H54 (cell line): ENCODE measurements at places on chromosomes 3 and 15.
A peak's percentile ranks its signal among the peaks of the same experiment; 100 is the strongest.

DNA sequence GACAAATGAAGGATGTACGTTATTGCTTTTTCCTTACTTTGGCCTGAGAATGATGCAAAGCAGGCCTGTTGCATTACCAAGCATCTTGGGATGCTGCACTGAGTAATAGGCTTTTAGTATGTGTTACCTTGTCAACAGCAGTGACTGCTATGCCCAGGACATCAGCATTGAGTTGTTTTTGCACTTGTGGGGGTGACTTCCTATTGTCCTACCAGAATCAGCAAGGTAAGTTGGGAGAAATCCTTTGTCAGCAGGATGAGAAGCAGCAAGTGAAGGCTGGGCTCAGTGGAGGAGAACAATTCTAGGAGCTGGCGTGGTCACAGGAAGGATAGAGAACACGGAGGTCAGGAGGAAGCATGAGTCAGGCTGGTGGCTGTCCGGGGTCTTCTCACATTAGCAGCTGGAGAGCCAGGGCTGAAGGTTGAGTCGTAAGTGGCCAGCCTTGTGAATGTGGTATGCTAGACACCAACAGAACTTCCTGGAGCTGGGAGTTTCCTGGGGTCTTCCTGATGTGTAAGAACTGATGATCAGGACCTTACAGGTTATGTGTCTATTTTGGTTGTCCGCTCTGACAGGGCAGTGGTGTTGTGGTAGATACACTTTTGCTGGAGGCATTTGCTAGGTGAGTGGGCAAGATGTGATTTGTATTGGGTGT is 142.7 kb downstream of the FNDC3B start:
- DNase-seq = peak; percentile 32

DNA sequence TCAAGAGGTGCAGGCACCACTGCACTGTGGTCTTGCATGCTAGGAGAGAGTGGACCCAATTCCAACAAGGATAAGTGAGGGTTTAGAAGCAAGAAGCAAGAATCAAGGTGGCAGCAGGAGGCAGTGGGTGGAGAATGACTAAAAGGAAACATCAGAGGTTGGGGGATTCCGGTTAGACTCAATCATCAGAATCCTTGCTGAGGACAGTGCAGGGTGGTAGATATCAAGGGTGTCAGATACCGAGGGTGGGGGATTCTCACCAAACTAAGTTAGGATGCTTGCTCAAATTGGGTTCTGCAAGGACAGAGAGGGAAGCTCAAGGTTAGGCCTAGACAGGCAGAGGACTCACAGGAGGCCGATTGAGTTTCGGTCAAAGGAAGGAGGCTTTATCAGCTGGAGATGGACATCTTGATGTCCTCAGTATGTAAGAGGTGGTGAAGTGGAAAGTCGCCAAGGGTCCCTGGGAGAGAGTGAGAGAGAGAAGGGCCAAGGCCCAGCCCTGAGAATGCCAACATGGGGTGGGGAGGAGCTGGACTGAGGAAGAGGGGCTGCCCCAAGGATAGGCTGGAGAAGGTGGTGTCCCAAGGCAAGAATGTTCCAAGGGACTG is 102.2 kb downstream of the ARNT2 start:
- no peak for DNase-seq

DNA sequence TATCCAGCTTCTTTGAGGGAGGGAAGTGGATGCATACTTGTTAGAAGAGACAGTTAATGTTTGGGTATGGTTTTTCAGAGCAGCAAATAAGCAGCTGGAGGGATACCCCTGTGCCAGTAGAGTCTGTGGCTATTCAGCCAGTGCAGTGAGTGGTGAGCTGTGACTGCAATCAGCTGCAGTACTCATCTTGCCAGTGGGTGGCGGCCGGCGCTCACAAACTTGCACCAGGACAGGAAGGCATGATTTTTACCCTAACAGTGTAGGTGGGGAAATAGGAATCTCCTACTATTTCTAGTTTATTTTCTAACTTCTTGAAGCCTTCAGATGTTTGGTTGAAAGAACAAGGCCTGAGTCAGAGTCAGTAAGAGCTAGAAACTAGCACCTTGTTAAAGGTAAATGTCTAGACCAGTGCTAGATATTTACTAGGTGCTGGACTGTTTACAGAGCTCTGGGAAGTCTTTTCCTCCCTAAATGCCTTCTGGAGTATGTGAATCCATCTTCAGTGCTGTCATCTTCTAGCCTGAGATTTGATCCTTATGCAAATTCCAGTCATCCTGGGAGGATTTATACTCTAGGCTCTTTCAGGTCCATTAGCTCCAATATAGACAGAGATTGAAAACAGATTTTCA is 23.6 kb downstream of the TIMP4 start:
- peak; percentile 49 for DNase-seq

- DNase-seq = no peak
Measured at GRCh38 chr3:131009698-131010097, 16.9 kb downstream of the ASTE1 start.

DNA sequence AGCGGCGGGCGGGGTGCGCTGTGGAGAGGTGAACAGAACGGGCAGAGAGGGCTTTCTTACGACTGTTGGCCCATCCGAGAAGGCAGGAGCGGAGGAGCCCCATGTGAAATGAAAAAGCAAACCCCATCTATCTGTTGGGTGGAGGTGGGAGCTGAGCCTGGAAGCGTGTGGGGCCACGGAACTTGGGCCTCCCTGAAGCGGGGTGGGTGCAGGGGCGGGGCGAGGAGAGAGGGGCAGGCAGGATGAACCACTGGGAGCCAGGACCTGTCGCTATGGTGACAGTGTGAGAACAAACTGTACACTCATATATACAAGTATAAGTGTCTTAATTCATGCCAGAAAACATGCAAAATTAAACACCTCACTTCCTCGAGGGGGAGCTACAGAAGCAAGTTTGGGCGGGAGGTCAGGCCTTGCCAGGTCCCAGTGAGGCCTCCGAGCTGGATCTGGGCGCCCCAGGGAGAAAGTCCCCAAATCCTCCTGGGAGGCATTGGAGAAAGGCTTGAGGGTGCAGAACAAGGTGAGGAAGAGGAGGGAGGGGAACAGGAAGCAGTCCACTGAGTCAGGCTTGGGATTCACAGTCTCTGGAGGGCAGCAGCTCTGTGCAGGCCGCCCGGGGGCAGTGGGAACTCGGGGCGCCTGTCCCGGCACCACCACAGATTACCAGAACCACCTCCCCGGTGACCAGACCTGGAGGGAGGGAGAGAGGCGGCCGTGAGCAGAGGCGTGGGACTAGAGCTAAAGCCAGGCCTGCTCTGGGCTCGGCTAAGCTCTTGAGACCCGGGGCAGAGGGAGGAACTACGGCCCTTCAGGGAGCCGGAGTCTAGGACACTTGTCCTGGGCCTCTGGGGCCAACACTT is 34.8 kb downstream of the RBPMS2 start:
- DNase-seq = peak; percentile 19

DNA sequence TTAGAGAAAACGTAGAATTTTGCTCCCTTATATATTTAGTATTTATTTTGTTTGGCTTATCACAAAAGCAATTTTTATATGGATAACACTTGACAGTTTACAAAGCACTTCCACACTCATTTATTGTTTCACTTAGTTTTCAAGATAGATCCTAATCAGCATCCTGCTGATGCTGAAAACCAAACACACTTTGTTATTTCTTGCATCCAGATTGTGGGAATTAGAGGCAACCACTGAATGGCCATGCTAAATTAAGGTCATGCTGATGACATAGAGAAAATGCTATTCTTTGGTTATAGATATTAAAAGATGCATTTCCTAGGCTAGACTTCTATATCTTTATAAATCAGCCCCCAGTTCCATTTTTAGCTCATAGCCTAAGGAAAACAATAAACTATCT is 474.1 kb upstream of the KCNMB2 start:
- no peak for DNase-seq

DNA sequence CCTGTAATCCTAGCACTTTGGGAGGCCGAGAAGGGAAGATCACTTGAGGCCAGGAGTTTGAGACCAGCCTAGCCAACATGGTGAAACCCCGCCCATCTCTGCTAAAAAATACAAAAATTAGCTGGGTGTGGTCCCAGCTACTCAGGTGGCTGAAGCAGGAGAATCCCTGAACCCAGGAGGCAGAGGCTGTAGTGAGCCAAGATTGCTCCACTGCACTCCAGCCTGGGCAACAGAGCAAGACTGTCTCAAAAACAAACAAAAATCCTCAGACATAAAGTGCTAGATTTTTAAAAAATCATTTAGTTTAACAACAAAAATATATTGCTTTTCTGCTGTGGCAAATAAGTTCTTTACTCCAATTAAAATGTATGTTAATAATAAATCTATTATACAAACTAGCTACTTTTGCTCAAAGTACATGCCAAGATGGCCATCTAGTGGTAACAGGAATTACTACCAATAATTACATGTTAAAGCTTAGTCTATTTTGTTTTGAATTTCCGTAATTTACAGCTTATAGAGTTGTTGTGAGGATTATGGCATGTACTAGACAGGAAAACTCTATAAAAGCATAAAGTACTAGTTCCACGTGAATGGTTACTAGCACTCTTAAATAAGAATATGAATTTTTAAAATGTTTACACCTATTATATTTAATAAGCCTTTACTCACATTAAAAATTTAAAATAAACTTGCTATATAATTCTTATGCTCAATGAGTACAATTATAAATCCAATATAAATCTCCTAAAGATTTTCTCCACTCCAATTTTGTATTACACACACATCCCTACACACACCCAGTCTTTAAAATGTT is 39.0 kb downstream of the GABPB1 start:
- DNase-seq = no peak

DNA sequence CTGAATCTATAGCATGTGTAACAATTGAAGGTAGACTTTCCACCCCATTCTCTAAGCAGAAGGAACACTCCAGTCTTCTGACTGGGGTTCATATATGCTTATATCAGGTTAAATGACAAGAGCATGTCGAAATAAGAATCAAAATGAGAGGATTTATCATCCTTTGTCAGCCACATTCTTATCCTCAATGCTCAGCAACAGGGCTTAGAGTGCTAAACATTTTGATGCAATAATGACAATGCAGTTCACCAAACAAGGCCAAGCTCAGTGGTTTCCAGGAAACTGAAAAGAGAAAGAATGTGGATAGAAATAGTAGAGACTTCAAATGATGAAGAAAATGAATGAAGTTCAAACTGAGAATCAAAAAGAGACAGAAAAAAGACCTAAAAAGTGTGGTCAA is 78.0 kb downstream of the FSIP1 start:
- no peak for DNase-seq

- DNase-seq = no peak
Measured at GRCh38 chr3:15291589-15292541, 40.5 kb downstream of the SH3BP5 start.

DNA sequence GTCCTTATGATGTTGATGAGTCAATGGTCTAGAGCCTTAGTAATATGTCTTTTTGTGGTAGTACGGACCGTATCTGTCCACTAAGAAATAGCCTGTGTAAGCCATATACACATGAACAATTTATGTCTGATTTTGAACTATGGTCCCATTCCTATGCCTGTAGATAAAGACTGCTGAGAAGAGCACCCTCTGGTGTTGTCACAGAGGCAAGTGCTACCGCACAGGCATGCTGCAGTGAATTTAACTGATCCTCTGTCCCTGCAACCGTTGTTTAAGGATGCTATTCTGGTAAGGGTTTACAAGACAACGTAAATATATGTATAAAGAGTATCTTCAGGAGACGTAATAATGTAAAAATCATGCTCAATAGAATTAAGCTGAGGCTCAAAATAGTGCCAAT is 170.7 kb downstream of the UBE3A start:
- no peak for DNase-seq

DNA sequence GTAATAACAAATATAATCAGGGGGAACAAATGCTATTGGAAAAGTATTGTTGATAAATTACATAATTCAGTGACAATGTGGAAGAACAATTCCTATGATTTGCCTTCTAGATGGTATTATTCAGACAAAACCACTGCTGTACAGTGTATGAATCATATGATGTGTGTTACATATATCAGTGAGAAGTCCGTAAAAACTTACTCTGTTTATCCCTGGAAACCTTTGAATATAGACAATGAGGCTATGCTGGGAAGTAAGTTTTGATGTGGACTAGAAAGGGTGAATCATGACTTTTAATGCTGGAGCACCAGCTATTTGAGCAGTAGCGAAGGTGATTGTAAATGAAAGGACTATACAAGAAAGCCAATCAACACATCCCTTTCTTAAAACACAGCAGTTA is 17.9 kb downstream of the C3orf38 start:
- no peak for DNase-seq

- no peak for DNase-seq
Measured at GRCh38 chr3:5017925-5018531, 38.8 kb downstream of the BHLHE40 start.

- no peak for DNase-seq
Measured at GRCh38 chr3:172625404-172625803, 85.5 kb downstream of the NCEH1 start.

- DNase-seq = no peak
Measured at GRCh38 chr3:21781355-21781754, 30.3 kb upstream of the ZNF385D start.

- no peak for DNase-seq
Measured at GRCh38 chr3:27696906-27697305, 25.2 kb downstream of the EOMES start.

GRCh38 chr15:60901647-60902046 is 327.5 kb downstream of the RORA start:
- no peak for DNase-seq

DNA sequence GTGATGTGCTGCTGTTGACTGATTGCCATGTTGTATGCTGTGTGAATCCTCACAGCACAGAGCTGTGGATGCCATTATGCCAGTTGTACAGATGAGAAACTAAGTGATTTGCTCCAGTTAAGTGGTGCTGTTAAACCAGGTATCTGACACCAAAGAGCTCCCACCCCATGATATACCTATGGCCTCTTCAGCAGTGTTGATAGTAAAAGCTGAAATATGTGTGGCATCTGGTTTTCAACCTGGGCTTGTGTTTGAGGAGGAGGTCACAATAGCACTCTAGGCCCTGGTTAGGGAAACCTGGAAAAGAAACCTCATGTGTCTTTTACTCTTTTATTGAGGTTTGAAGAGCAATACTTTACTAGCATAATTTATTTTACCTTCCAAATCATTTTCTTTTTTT is 21.4 kb downstream of the RAD54L2 start:
- DNase-seq = no peak

DNA sequence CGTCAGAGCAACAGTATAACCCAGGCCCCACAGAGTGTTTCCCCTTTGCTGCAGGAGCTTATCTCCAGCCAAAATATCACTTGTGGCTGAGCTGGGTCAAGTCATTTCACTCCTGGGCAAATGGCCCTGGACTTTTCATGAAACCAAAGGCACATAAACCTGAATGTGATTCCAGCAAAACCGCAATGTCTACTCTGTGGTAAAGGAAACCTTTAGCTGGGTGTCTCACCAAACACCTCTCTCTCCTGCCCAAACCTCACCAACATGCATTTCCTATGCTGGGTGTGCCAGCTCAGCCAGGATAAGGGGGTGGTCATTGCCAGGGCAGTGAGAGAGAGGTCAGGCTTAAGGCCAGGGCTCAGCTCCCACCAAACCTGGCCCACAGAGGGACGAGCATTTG is 67.4 kb downstream of the GTPBP8 start:
- no peak for DNase-seq

- no peak for DNase-seq
Measured at GRCh38 chr15:80058044-80058443, 1.4 kb upstream of the ZFAND6 start.

- no peak for DNase-seq
Measured at GRCh38 chr3:24628523-24629258, 134.0 kb upstream of the THRB start.
